ENCODE measurements at places on chromosomes 12 and 14.
A peak's percentile ranks its signal among the peaks of the same experiment; 100 is the strongest.

DNA sequence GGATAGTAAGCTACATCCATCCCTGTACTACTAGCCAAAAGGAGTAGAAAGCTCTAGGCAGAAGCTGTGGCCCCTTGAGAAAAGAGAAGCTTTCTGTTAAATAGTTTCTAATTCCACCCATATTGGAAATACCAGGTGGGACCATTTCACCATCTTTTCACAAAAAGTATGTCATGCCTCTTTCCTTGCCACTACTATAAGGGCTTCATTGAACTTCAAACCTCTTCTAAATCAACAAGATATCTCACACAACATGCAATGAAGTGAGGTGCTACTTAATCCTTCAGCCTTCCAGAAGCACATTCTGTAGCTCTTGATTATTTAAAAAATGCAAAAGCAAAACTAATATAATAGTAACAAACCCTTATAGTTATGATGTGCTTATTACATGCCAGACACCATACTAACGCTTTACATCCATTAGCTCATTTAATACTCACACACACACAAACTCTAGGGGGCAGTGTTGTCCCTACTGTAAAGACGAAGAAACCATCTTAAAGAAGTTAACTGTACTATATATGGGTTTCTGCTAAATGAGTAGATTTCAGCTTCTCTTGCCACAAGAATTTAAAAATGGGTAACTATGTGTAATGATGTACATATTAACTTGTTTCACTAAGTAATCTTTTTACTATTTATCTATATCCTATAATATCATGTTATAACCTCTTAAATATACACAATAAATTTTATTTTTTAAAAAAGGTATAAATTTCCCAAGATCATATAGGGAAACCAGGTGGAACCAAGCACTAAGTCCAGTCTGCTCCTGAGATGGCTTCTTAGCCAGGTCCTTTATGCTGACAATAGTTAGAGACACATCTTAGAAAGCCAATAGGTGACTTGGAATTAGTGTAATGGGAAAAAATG, 124.4 kb downstream of the RPS29 start:
- H3K4me1 ChIP-seq = no peaks in the 10 kb centered on the region
- H3K4me3 ChIP-seq = no peak overlapping the region
- no peak overlapping the region for H3K27ac ChIP-seq
- H3K36me3 ChIP-seq = no peaks in the 10 kb centered on the region
- DNase-seq = peak; percentile 29
- no peaks in the 10 kb centered on the region for H3K27me3 ChIP-seq

DNA sequence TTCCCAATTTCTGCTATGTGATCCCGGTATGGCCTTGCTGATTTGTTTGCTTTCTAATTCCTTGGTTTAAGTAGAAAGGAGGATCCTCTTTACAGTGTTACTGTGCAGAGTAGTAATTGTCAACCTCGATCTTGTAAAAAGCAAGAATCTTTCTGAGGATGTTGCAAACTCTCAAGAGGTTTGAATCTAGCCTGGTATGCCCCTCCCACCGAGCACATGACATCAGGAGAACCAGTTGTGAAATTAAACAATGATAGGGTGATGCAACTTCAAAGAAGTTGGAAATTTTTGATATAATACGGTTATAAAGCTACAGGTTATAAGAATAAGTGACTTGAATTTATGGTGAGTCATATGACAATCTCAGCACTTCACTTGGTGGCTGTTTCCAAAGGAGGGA, 35.0 kb upstream of the FUT8 start:
- H3K27me3 ChIP-seq = no peaks in the 10 kb centered on the region
- no peaks in the 10 kb centered on the region for H3K36me3 ChIP-seq
- no peaks in the 10 kb centered on the region for H3K4me1 ChIP-seq
- no peak for DNase-seq
- H3K27ac ChIP-seq = no peak overlapping the region

- peaks cover 11% of the 10 kb centered on the region for H3K4me1 ChIP-seq
- no peak for DNase-seq
- H3K36me3 ChIP-seq = no peaks in the 10 kb centered on the region
- no peak overlapping the region for H3K27ac ChIP-seq
These were observed 55.4 kb downstream of the IRAK3 start for GRCh38 chr12:66244446-66244845.

GRCh38 chr12:60169904-60170303, 574.1 kb downstream of the SLC16A7 start:
- H3K27ac ChIP-seq = no peak overlapping the region
- no peaks in the 10 kb centered on the region for H3K4me1 ChIP-seq
- DNase-seq = no peak
- H3K36me3 ChIP-seq = no peaks in the 10 kb centered on the region
- no peak overlapping the region for H3K4me3 ChIP-seq

GRCh38 chr14:95516554-95517181, at the start of gene SYNE3:
TSS of gene SYNE3 (minus strand) at chr14:95516650. CDS start at chr14:95475821, 40,829 bp downstream.
- H3K27ac ChIP-seq = no peak within 1 kb of the TSS
- no peaks in the 10 kb centered on the region for H3K27me3 ChIP-seq
- H3K4me1 ChIP-seq = peaks cover 52% of the 10 kb centered on the region

DNA sequence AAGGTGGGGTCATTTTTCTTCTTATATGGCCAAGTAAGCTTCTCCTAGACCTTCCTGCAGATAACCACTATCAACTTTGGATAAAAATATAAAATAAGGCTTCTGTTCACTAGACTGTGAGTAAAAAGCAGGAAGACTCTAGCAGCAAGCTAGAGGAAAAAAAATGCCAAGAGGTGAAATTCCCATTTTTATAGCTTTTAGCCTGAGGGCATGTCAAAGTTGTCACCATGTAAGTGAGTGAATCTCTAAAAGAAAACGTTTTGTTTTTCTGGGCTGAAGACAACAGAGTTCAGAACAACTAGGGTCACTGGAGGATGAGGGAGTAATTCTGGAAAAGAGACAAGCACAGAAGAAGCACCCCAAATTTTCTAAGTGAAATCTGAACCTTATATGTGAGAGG, 143.9 kb upstream of the DIO3 start:
- H3K4me1 ChIP-seq = no peaks in the 10 kb centered on the region
- no peak overlapping the region for H3K4me3 ChIP-seq
- no peaks in the 10 kb centered on the region for H3K36me3 ChIP-seq
- no peak overlapping the region for H3K27ac ChIP-seq
- no peak for DNase-seq

DNA sequence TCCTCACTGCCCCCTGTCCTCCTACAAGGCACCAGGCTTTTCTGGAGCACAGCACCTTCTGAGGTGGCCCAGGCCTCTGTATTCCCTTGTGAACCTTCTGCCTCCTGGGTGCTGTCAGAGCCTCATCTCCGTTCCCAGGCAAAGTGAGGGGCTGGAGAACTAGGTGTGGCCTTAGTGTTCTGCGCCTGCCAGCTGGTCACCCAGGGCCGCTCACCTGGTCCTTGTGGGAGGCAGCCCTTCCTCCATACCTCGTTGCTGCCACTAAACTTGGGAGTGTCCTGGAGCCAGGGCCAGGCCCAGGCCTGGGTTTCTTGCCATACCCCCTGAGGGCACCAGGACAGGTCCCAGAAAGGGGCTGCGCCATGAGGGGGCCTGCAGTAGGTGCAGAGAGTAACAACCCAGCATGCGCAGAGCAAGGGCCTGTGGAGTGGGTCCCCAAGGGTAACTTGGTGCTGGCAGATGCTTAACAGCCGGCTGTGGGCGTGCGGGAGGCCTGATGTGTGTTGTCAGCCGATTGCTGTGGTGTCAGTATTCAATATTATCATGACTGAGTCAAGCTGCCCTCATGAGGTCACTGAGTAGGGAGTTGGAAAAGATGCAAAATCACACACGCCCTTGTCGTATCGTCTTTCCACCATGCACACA, 17.1 kb downstream of the OTUB2 start:
- peaks cover 26% of the 10 kb centered on the region for H3K36me3 ChIP-seq
- no peaks in the 10 kb centered on the region for H3K27me3 ChIP-seq
- no peak overlapping the region for H3K4me3 ChIP-seq
- peaks cover 23% of the 10 kb centered on the region for H3K4me1 ChIP-seq
- no peak for DNase-seq

Data from osteoblast (primary cell).